EH (cell line): ENCODE measurements at places on chromosomes 16 and 17.

- no peak for DNase-seq
These were observed 18.2 kb upstream of the HLF start for GRCh38 chr17:55246583-55246982.

DNA sequence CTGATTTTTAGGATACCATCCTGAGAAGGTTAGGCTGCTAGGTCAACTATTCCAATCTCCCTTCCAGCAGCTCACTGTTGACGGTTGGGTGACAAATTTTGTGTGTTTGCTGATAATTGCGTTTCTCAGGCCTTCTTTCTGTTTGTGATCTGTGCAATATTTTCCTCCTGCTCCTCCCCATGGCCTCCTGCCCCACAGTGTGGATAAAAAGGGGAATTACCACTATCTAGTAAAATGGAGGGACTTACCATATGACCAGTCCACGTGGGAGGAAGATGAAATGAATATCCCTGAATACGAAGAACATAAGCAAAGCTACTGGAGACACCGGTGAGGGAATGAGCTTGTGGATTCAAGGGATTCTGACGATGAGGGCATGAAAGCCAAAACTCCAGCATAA, 9.2 kb downstream of the CHD3 start:
- peak; percentile 70 for DNase-seq

DNA sequence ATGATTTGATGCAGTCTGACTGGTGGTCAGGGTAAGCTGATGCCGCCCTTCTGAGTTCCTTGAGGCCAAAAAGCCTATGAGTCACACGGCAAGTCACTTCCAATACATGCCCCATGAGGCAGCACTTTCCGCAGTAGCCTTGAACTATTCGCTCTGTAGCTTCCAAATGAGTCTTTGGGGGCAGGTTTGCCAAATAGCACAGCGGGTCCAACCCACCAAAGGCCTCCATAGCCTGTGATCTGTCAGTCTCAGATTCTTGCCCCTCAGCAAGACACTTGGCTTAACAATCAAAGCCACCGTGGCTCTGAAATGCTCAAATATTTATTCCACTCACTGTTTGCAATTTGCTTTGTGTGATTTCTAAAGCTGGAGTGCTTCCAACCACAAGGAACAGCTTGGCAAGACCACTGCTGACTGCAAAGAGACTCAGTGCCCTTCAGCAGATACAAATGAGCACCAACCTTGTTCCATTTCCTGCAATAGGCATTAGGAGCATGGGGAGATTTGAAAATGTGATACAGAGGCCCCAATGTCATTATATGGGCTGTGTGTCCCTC, 45.4 kb downstream of the CLEC19A start:
- peak; percentile 14 for DNase-seq

- no peak for DNase-seq
These were observed 24.9 kb downstream of the CDRT15 start for GRCh38 chr17:14211801-14212200.

- no peak for DNase-seq
These were observed 53.0 kb upstream of the MNT start for GRCh38 chr17:2453866-2454265.

DNA sequence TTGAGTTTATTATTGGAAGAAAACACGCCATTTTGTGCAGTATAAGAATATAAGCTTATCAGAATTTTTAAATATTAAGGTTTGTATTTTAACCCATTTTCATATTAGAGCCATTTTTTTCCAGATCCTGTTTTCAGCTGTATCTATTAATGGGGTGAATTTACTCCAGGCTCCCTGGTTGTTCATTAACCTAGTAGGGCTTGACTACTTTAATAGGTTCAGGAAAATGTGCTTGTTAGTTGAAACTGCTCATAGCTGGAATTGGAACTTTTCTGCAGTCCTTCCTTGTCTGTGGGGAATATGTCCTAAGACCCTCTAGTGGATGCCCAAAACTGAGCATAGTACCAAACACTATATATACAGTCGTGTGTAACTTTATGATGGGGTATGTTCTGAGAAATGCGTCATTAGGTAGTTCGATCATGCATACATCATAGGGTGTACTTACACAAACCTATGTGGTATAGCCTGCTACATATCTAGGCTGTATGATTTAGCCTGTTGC, 28.0 kb downstream of the NFAT5 start:
- DNase-seq = no peak

- no peak for DNase-seq
These were observed 16.6 kb downstream of the UBALD2 start for GRCh38 chr17:76281573-76282371.

DNA sequence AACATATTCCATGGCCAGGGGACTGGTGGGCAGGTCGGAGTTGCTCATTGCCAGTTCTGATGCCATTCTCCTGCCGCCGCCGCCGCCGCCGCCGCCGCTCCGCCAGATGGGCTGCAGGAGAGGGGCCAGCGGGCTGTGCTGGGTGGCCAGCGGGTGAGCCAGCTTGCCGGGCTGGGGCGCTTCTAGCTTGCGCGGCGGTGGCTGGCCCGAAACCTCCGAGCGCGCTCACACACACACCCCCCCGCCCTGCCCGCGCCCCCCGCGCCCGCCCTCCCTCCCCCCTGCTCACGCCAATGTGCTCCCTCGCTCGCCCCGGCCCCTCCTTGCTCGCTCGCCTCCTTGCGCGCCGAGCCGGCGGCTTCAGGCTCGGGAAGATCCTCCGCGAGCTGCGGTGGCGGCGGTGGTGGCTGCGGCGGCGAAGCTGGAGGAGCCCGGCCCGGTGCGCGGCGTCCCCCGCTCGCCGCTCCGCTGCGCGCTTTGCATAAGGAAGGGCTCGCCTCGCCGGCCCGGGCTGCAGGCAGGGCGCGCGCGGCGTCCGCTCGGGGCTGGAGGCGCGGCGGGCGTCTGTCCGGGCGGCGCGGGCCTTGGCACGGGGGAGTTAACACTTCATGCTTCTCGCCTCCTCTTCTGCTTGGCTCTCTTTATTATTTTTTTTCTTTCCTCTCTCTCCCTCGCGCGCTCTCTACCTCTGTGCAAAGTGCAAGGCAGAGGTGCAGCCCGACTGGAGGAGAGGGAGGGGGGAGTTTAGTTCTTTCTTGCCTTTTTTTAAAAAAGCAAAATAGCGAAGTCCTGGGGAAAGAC, 500 bp downstream of the MAF start:
- DNase-seq = peak; percentile 6

GRCh38 chr16:54375071-54375470, 88.5 kb upstream of the IRX3 start:
- DNase-seq = no peak

- no peak for DNase-seq
These were observed 19.8 kb downstream of the REXO5 start for GRCh38 chr16:20826039-20826566.

- DNase-seq = no peak
These were observed 289.4 kb upstream of the EEF2KMT start for GRCh38 chr16:5386989-5387388.

DNA sequence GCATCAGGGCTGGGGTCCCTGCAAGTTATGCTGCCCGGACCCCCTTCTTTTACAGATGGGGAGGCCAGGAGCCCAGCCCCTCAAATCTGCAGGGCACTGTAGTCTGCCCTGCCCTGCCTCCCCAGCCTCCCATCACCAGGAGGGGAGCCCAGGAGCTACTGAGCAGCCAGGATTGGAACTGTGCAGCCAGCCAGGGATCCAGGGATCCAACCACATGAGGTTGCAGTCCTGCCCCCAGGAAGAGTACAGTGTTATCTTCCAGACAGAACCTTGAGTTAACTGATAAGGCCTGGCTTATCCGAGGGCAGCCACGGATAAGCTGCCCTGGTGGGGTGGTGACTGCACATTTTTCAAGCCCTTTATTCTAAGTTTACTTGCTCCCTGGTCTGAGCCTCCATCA, 11.4 kb upstream of the NDRG4 start:
- DNase-seq = no peak

DNA sequence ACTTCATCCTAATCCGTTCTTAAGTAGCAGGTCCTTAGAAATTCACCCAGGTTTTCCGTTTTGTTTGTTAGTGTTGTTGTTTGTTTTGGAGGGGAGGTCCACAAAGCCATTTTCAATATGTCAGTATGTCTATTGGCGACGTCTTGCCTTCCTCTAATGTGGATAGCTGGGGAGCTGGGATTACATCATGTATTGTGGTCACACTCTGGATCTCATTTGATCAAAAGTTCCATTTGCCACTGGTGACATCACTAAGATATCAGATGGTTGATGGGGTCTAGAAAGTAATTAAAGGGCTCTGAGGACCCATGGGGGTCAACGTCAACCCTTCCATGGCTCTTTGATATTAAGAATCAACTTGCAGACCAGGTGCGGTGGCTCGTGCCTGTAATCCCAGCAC, 2.7 kb upstream of the EPN3 start:
- no peak for DNase-seq

DNA sequence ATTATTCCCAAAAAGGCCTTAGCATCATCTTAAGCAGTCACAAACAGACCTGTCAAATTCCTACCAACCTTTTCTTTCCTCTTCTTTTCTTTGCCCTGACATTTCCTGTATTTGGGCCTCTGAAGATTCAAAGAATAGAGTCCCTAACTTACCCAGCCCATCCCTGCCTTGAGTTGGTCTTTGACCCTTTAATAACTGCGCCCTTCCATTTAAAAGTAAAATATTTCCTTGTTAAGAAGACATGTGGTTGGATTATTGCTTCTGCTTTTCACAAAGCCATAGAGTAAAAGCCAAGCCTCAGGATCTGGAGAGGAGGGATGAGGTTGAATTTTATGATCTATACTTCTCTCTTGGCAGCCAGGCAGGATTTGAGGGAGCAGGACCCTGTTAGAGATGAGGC, 13.2 kb upstream of the CCL23 start:
- no peak for DNase-seq

DNA sequence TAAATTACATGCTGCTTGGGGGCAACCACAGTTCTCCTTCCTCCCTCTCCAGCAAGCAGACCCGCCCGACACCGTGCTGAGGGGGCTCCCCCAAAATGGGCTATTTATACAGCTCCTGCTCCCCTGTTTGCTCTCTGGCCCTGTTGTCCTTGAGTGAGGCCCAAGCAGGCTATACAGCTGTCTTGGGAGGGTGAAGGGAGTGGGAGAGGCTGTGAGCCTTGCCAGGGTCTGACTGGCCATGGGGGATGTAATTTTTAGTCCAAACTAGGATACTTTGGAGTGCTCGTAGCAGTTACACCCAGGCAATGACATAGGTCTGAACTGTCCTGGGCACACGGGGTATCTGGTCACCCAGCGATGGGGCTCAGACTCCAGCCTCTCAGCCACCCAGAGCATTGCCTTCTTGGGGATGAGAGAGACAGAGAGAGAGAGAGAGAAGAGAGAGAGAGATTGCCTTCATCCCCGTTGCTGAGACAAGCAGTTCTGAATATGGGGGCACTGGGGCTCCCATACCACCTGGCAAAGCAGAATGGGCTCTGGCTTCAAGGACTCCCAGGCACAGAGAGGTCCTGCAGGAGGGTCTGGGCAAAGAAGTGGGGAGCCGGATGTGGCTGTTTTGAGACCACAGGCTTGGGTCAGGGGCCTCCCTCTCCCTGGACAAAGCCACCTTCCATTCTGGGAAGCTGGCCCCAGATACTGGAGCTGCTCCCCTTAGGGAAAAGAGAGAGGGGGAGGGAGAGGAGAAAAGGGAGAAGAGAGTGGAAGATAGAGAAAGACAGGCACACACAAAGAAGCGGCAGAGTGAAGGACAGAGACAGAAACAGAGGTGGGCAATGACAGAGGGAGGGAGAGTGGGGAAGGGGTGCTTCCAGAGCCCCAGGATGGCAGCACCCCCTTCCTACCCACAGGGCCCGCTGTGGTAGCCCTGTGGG, 10.7 kb upstream of the TMEM92 start:
- no peak for DNase-seq

GRCh38 chr16:9345880-9346279, 254.4 kb downstream of the HAPSTR1 start:
- no peak for DNase-seq

GRCh38 chr17:45311760-45312476, 4.9 kb downstream of the MAP3K14 start:
- DNase-seq = peak; percentile 71

- peak; percentile 18 for DNase-seq
These were observed 863 bp upstream of the UTS2R start for GRCh38 chr17:82370471-82371332.

- no peak for DNase-seq
These were observed 287.1 kb downstream of the SOX9 start for GRCh38 chr17:72407931-72408330.

DNA sequence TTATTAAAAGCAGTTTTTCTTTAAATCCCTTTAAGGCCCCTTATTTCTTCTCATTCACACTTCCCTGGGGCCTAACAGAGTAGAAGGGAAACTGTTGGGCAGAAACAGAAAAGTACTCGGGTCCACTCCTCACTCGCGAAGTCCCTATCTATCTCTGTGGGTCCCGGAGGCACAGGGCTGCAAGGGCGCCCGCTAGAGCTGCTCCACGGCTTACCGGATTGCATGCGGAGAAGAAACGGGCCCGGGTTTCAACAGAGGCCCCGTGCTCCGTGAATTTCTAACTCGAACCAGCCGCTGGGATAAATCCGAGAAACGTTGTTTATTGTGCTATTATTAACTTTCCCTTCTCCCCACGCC, 4.3 kb downstream of the CBLN1 start:
- DNase-seq = no peak

GRCh38 chr16:47634727-47635126, 173.6 kb downstream of the PHKB start:
- DNase-seq = no peak

DNA sequence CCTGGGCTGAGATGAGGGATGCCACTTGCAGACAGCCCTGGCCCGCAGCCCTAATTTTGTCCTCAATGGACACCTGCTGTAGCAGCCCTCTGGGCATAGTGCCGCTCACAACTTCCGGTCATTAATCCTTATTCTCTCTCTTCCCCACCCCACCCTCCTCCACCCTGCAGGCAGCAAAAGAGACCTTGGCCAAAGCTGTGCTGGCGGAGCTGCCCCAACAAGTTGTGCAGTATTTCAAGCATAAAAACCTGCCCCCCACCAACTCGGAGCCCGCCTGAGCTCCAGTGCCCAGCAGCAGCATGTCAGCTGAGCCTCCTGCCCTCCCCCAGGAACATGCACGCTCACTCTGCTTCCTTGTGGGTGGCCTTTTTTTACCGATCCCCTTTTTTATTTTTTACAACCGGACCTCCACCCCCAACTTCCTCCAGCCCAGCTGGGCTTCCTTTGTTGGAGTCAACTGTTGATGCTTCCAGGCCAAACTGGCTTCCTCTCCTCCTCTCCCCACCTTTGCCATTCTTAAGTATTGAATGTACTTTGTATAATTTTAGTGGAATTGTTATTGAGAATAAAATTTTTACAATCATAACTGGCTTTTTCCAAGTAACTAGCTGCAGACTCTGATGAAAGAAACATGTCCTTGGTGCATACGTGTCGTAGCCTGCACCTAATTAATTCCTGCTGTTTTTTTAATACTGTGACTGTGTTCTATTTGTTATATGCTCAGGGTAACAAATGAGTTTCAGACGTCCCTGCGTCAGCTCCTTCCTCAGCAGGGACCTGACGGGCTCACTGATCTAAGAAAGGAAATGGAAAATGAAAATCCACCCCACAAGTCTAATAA, 38.2 kb downstream of the PSME3IP1 start:
- peak; percentile 68 for DNase-seq
